ENCODE measurements at places on chromosomes 3 and 15.

DNA sequence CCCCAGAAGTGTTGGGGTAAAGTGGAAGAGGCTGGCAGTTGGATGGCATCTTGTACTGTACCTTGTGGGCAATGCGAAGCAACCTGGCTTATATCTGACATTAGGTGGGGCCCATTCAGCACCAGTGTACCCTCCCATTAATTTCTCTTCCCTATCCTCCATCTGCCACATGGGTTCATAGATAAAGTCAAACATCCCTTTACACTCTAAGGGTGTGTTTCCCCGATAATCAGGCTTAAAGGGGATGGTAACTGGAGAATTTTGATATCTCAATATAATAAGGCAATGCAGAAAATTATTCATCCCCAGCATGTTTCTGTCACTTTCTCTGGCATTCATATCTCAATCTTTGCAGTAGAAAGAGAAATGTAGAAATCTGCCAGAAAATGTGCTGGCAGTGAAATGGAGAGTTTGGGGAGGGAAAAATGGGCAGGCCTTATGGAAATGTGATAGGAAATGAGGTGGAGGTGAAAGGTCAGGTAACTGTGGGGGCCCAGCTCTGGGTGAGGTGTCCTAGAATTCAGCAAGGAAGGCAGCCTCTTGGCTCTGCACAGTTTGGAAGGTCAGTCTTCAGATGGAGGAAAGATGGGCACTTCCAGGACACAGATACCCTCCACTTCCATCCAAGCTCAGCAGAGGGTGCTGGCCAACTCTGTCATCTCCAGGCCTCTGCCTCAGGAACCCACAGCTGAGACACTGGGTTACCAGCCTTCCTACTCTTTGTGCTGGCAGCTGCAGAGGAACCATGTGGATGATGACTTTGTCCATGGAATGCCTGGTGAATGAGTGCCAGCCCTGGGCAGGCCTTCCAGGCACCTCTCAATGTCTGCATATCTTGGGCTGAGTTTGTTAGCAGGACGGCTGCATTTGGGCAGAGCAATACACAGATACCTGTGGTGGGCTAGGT, 325.9 kb upstream of the CTDSPL start:
- no peak for DNase-seq

- DNase-seq: no peak
Observed at GRCh38 chr3:70885636-70886035, 573.2 kb upstream of the MDFIC2 start.

- DNase-seq: no peak
Observed at GRCh38 chr3:157436583-157437291, at the start of gene PTX3. Gene PTX3, plus strand, starts transcription at chr3:157436850. Its CDS starts 84 bp downstream, at chr3:157436934.

GRCh38 chr3:61158216-61158615, 93.0 kb downstream of the FHIT start:
- DNase-seq: no peak

DNA sequence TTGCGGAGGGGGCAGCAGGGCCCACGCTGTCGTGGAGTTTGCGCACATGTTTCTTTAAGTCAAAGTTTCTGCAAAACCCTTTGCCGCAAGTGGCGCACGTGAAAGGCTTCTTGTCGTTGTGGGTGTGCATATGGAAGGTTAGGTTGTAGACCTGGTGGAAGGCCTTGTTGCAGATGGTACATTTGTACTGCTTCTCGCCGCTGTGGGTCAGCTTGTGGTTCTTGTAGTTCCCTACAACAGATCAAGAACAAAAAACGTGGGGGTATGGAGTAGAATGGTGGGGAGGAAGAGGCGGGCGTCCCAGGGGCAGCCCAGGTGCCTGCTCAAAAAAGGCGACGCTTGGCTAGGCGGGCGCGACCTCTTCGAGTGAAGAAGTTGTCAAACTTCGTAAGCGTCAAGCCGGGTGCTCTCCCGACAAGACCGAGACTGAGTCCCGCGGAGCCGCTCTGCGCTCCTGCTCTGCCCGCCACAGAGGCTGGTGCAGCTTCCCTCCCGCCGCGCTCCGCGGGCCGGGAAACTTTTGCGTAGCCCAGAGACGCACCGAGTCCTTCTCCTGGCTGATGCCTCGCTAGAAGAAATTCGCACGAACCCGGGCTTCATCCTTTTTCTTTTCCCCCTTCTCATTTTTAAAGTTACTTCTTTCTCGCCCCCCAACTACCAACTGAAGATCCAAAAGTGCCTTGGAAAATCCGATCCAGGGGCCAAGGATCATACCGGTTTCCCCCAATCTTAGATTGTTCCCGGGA, 3.1 kb downstream of the FEZF2 start:
- DNase-seq: no peak

- DNase-seq: no peak
Observed at GRCh38 chr3:120429921-120430361, 20.9 kb downstream of the FSTL1 start.

DNA sequence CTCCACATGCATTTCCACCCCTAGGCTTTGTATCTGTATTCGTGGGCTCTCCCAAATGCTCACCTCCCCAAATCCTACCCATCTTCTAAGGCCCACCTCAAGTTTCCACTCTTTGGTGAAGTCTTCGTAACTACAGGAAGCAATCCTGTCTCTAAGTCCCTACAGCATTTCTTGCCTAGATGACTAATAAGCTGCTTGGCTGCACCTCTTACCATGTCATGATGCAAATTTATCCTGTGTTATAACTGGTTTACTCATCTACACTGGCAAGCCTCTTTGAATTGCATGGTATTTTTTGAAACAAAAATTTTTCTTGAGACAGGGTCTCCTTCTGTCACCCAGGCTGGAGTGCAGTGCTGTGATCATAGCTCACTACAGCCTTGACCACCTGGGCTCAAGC, 73.3 kb downstream of the SETMAR start:
- DNase-seq: no peak

GRCh38 chr3:172159376-172159775, 120.0 kb downstream of the FNDC3B start:
- no peak for DNase-seq

- DNase-seq: no peak
Observed at GRCh38 chr3:158961911-158962310, 160.1 kb downstream of the MFSD1 start.

DNA sequence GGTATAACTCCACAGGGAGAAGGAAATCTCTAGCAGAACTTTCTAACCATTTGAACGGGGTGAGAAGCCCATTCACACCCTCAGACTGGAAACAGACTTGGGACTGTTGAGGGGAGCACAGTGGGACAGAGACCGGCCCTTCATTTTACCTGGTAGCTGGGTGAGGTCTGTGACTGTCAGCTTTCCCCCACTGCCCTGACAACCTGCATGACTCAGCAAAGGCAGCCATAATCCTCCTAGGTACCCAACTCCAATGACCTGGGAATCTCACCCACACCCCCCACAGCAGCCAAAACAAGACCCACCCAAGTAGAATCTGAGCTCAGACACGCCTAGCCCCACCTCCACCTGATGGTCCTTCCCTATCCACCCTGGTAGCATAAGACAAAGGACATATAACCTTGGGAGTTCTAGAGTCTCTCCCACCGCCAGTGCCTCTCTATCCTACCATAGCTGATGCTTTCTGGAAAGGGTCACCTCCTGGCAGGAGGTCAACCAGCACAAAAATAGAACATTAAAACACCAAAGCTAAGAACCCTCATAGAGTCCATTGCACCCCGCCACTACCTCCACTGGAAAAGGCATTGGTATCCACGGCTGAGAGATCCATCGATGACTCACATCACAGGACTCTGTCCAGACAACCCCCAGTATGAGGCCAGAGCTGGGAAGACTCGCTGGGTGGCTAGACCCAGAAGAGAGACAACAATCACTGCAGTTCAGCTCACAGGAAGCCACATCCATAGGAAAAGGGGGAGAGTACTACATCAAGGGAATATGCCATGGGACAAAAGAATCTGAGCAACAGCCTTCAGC, 28.0 kb downstream of the SENP7 start:
- no peak for DNase-seq

- no peak for DNase-seq
Observed at GRCh38 chr15:43169888-43170287, 15.3 kb upstream of the CCNDBP1 start.

DNA sequence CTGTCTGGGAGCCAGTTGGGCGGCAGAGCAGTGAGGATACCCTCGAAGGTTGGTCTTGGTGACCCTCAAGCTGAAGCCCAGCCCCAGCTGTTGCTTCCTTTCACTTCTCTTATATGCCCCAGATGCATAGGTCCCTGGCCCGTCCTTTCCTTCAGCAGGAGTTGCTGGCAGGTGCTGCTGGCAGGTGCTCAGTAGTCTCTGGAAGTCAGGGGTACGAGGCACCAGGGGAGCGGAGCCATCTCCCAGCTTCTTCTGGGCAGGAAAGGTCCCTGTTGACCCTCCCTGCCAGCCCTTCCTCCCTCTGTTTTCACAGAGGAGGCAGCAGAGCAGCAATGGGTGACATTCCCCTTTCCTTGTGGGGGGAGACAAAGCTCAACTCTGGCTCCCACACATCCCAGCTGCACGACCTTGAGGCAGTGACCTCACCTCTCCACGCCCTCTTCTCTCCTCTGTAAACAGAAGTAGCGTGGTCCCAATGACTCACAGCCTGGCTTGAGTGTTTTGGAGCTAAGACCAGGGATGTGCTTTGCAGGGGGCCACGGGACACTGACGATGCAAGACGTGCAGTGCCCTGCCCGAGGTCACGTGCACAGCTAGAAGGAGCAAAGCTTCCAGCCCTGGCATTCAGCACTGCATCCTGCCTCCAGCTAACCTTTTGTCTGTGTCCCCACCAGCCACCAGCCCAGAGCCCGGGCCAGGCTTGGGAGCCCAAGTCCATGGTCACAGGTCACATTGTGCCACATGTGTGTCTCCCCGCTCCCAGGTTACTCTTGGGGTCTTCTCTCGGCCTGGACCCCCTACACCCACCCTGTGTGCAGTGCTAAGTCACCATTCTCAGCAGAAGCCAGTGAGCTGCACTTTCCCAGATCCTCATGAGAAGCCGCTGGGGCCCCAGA, 49.7 kb downstream of the SLC6A6 start:
- DNase-seq: no peak

DNA sequence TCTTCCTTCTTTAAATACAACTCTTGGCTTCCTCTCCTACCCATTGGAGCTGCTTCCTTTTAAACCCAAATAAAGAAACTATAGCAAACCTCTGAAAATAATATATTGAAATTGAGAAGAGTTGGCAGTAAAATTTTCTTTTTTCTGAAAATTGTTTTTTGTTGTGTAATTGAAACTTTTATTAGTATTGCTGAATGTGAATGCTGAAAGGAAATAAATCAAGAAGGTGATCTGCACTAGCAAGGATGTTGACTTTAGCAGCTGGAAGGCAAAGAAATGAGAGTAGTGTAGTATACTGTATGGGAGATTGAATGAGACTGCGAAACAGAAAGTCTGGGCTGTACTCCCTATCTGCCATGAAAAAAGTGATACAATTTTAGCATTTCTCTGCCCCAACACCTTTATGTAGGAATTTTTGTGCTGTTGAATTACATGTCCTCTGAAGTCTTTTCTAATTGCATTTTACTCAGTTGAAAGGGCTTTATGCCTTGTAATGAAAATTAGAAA, 166.3 kb downstream of the DOCK3 start:
- DNase-seq: no peak

DNA sequence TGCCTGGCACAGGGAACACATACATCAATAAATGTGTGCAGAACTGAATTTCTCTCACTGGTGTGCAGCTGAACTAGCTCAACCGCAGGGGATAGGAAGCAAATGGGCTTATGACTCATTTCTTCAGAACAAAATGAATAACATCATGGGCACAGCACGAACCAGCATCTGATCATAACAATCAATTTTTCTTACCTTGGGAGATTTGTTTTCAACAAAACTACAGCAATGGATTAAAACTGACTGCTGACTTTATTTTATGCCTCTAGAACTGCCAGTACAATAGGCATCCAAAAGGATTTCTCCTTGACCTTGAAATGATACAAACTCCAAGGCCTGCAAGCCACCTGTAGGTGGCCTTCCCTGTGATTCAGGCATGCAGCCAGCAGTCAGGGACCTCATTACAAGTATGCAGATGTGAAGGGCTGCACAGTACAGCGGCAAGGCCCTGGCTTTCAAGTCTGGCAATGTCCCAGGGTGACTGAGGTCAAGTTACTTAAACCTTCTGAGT, 26.1 kb downstream of the TAMM41 start:
- no peak for DNase-seq

DNA sequence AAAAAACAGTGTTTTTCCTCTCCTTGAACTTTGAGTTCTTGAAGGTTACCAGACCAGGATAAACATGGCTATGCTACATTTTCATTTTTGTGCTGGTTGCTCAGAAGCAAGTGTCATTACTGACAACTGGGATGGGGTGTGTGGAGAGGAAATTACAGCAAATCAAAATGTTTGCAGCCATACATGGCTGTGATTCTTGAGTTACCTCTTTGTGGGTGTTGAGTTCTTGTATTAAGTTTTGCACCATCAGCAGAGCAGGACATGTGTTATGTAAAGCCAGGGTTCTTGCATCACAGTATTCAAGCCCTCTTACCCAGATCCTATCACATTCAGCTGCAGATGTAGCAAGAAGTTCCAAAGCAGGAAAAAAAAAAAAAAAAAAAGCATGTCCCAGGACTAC, 53.9 kb upstream of the ATOSA start:
- DNase-seq: no peak

DNA sequence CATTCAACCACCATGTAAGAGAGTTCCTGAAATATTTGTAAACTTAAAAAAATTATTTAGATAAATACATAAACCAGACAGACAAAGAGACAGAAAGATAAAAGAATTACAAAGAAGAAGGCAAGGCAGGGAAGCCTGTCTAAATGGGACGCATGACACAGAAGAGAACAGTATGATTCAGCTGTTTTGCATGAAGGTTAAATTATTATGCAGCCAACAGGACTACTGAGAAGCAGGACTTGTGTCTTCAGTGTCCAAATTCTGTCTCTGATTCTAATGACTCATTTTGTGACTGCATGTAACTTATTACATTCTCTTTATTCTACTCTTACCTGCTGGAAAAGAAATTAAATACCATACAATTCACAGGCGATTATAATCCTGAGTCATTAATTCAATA, 340.4 kb upstream of the KCNMB2 start:
- no peak for DNase-seq

- DNase-seq: no peak
Observed at GRCh38 chr3:152056481-152056880, 183.0 kb downstream of the SUCNR1 start.

DNA sequence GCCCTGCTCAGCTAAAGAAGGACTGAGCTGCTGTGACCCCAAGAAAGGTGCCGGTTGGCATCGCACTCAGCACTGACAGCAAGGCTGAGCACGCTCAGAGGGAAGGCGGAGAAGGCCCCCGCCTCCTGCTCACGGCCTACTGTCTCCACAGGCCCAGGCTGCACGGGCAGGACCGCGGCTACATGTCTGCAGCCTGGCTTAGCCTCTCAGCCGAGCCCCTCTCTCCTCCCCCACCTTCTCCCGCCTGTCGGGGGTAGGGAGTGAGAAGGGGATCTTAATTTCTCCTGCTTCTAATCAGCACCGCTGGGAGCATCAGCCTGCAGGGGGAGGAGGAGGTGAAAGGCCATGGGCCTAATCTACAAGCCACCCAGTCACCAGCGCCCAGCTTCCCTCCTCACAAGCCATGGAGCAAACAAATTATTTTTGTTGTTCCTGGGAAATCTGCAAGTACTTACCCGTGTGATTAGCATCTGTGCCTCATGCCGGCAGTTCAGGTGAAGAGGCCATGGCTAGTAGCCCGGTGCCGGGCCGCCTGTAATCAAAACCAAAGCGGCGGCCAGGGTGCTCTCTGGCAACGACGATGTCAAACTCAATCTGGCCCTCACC, 68.1 kb downstream of the EPHB3 start:
- no peak for DNase-seq
